Activated CD4-positive, alpha-beta T cell treated with anti-CD3 and anti-CD28 coated beads, Interleukin-2, amount 50 U/mL, for 24 hours (primary cell): ENCODE measurements at places on chromosomes 12 and 14.

DNA sequence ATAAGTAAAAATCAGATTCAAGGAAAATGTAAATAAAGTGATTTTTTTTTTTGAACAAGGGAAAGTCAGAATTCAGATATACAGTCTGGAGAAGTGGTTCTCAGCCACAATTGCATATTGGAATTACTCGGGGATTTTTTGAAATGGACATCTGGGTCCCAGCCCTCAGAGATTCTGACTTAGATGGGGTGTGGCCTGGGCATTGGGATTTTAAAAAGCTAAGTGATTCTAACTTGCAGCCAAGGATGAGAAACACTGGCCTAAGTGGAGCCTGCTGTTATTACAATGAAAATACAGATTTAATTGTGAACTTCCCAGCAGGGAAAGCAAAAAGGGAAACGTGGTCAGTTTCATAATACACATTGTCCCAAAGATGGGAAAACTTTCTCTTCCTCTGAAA, 273.8 kb downstream of the TTC8 start:
- DNase-seq, result no peak

DNA sequence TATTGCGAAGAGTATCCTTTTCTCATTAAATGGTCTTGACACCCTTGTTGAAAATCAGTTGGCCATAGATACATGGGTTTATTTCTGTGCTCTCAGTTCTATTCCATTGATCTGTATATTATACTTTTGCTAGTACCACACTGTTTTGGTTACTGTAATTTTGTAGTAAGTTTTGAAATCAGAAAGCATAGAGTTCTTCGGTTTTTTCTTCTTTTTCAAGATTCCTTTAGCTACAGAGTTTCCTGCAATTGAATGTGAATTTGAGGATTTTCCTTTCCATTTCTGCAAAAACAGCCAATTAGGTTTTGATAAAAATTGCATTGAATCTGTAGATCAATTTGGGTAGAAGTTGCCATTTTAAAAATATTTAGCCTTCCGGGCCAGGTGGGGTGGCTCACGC, 60.2 kb downstream of the ARHGAP5 start:
- DNase-seq, result no peak

DNA sequence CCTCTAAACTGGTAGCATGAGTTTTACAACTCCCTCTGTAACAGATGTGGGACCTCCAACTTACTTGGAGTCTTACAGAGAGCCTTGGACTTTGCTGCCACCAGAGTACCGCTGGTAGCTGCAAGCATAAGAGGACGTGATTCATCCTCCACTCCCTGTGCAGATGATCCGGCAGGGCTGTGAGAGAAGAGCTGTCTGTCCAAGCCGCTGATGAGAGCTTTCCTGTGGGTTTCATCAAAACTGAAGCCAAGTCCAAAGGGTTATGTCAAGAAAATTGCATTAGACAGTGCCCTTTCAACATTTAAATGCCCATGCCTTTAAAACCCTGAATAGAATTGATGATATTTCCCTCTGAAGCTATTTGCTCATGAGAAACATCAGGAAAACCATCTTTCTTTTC, 85.8 kb downstream of the LLPH start:
- DNase-seq, result no peak

- peak; percentile 66 for DNase-seq
These were observed 39.7 kb upstream of the GZMB start for GRCh38 chr14:24673534-24674203.

DNA sequence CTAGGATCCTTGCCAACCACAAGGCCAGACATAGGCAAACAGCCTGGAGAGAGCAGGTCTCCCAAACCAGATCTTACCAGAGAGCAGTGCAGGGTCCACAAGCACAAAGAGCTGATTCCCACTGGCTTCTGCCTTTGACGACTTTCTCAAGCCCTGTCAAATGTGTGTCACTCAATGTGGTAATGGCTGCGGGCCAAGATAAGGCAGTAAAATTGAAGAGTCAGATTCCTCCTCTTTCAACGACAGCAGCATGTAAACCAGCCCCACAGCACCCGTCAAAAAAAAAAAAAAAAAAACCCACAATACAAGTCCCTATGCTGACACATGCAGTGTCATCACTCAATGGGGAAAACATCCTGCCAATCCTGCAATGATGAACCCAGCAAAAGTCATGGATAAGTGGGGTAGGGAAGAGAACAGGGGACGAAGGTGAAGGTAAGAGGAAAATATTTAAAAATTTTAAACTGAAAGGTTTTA, at the start of gene STON2:
Gene STON2 (minus strand): TSS at position 123 of the 477 bp plus-strand sequence. CDS start 1,942 bp downstream, outside the sequence.
- peak; percentile 7 for DNase-seq

- no peak for DNase-seq
These were observed 174.2 kb upstream of the CCDC196 start for GRCh38 chr14:66311990-66312389.

GRCh38 chr12:71730936-71731335, 23.7 kb upstream of the RAB21 start:
- no peak for DNase-seq

DNA sequence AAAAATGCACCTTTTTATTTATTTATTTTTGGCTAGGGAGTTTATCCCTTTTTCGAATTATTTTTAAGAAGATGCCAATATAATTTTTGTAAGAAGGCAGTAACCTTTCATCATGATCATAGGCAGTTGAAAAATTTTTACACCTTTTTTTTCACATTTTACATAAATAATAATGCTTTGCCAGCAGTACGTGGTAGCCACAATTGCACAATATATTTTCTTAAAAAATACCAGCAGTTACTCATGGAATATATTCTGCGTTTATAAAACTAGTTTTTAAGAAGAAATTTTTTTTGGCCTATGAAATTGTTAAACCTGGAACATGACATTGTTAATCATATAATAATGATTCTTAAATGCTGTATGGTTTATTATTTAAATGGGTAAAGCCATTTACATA, 14.9 kb upstream of the SNAPC1 start:
- no peak for DNase-seq

DNA sequence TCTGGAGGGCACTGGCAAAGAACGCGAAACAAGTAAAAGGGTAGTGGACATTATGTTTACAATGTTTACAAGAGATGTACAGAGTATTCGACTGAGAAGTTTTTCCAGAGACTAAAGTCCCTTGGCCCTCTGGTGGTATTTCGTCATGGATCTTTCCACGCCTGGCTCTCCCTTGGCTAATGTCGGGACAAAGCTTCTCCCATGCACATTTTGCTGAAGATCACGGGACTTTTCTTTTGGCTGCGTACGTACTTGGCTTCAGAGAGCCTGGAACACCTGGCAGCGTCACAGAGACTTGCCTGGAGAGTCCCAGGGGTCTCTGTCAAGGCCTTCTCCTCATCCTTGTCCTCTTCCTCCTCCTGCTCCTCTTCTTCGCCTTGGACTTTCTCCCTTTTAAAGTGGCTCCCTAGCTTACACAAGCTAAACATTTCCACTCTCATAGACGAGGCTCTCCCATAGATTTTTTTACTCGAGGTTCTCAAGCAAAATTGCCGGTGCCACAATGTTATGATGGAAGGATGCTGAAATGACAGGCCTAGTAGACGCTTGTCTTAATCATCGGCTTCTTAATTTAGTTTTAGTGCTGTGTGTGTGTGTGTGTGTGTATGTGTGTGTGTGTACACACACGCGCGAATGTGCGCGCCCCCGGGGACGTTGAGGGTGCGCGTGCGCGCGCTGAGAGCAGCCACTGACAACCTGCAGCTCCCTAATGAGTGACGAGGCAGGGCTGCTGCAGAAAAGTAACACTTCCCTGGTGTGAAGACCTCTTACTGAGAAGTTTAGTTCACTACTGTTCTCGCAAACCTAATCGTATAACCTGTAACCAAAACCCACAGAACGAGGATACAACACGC, 4.9 kb upstream of the FOXG1 start:
- no peak for DNase-seq

DNA sequence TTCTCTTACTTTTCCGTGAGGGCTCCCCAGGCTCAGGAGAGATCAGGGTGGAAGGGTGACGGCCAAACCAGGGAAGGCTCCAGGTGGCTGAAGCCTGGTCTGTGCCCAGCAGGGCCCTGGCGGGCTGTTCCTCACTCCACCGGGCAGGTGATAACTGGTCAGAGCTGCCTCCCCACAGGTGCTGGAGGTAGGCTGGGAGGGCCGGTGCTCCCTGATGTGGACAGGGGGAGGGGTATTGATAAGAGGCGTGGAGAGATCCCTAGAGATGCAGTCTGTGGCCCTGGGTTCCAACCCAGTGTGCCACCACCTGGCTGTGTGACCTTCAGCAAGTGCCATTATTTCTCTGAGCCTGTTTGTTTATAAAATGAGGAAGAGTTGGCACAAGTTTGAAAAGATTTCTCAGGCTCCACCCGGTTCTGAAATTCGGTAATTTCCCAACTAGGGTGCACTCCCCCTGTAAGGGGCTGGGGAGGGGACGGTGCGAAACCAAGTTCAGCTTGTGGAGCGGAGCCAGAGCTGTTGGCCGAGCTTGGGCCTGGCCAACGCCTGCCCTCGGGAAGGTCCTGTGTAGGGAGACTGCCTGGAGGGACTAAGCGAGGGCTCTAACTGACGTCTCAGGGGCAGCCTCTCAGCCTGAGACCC, 1.0 kb upstream of the NR4A1 start:
- no peak for DNase-seq

DNA sequence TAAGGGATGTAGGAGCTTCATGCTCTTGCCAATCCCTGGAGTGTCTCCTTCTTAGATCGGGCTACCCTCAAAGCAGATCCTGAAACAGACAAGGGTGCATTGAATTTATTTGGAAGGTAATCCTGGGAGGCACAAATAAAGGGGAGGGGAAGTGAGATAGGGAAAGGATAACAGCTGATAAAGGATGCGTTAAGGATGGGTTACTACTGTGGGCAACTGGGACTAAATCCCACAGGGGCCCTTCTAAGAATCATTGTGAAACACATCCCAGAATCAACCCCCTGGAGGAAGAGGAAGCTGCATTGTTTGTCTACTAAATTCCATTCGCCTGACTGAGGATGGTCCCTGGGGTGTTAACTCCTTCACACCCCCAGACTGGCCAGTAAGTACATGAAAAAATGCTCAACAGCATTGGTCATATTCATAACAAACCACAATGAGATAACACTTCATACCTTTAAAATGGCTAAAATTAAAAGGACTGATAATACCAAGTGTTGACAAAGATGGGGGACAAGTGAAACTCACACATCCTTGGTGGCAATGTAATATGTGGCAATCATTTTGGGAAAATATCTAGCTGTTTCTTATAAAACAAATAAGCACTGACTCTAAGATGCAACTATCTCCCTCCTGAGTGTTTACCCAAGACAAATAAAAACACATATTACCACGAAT, 37.0 kb upstream of the CMKLR1 start:
- DNase-seq, result no peak

DNA sequence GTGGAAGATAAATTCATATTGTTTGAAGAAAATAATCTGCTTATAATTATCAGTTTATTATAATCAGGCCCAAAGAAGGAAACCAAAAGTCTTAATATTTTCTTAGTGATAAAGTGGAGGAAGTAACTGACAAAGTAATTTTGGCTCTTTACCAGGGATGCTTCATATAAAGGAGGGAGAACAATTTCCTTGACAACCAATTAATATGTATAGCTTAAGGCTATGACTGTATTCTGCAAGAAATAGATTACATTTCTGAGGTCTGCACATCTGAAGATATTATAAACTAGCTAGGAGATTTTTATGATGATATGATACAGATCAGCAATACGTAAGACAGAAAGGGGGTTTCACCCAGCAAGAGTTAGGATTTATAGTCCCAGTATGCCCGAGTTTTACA, 90.8 kb downstream of the BICD1 start:
- DNase-seq, result no peak

DNA sequence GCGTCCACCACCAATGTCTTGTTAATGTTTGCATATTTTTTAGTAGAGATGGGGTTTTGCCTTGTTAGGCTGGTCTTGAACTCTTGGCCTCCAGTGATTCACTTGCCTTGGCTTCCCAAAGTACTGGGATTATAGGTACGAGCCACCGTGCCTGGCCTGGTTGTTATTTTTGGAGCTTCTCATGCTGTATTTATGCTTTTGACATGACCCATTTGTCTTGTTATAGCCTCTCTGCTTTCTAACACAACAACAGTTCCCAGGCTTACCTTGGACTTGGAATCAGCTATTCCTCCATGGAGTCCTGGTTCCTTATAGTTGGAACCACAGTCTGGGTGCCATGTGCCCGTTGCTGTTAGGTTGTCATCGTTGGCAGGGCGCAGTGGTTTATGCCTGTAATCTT, 29.7 kb downstream of the ZNF410 start:
- DNase-seq, result no peak

GRCh38 chr12:46787496-46788055, 38.2 kb downstream of the SLC38A4 start:
- no peak for DNase-seq

- no peak for DNase-seq
These were observed 77.6 kb downstream of the PITPNM2 start for GRCh38 chr12:123073292-123073691.

DNA sequence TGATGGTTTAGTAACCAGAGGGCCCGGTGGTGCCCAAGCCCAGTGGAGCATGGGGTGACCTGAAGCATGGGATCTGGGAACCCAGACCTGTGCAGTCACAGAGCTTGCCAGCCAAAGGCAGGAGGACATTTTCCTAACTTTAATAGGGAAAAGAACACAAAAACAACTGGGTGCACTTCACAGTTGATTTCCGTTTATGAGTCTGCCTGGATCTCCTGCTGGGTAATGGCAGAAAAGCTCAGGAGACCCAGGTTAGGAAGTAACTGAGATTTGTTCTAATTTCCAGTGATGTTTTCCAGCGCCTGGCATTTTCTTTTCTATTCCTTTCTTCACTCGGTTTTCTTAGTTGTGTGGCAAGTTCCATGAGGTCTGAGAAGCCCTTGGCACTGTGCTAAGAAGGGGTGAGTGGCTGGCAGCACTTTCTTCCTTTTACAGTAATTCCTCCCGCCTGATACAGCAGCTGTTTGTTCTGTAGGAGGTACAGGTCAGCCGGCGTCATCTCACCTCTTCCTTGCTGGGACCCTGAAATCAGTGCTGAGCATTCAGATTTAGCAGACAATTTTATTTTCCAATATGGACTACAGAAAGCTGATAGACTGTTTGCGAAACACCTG, 5.1 kb downstream of the CACNA1C start:
- no peak for DNase-seq

DNA sequence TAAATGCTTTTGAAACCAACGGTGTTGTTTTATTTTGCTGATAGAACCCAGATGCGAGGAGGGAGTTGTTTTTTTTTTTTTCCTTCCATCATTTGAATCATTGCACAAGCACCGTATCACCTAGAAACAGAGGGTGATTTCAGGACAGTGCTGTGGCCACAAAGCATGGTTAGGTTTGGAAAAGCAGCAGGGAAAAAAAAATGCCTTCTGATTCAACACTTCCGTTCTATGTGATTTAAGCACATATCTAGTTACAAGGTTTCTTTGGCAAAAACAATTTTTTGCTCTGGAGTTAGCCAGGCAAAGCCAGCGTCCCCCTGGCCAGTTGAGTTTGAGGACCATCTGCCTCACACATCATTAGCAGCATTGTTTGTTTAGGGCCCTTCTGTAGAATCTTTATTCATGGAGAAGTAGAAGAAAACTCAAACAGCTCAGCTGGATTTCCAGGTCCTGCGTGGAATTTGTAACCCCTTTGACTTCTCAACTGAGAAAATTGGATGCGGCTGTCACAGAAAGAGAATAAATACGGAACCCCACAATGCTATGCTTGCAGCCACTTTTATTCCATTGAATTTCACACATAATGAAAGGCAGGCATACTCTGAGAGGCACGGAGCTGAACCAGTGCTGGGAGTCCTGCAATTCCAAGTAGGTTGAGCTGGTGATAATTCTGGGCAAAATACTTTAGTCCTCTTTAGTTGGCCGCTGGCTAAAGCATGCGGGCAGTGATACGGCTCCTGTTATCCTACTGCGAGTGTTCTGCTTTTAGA, 17.0 kb upstream of the WNT5B start:
- DNase-seq, result no peak
